Activated CD4-positive, alpha-beta memory T cell treated with anti-CD3 and anti-CD28 coated beads for 36 hours (primary cell): ENCODE measurements at places on chromosomes 7 and 10.

DNA sequence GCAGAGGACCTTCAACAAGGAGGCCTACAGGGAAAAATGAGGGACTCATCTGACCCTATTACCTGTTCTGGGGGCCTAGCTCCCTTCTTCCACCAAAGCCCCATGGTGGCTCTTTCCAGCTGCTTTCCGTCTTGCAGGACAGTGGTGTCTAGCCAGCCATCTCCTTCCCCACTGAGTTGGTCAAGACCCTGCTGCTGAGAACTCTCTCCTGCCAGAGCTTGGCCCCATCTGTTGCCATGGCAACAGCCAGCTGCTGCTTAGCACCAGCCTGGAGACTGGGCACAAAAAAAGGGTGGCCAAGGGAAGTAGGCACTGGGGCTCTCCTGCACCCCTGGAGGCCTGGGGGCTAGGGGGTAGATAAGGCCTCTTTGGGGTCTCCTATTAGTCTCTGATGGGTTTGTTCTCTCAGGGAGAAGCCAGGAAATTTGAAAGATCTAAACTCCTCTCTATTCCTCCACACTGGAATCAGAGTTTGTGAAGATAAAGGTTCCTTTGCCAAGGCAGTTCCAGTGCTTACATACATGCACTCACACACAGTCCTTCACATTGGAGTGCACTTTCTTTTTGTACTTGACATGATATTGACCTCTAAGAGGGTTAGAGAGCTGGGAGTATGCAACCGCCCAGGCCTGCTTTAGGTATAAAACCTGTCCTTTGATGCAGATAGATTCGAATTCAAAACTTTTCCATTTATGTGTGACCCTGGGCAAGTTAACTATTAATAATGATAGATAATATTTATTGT is 15.8 kb downstream of the TSPAN33 start:
- DNase-seq: no peak

DNA sequence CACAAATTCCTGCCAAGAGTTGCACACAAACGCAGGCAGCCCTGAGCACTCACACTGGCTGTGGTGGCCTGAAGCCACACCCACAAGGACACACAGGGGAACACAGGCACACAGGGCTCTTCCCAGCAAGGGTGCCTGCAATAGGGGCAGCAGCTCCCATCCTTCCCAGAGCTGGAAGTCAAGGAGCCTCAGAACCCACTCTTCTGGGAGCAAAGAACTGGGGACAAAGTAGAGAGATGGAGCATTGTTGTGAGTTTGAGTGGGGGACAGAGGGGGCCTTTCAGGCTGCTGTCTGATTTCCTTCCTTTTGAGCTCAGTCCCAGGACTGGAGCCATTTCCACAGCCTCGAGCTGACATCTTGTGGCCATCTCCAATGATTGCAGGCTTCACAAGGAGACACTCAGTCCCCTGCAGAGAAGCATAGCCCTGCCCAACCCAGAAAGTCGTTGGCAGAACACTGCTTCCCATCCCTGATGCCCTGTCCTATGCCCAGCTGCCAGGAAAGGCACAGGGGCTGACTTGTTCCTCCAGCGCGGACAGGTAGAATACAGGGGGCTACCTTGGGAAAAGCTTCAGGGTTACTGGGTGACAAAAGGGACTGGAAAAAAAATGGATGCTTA is 34.4 kb upstream of the SLF2 start:
- peak; percentile 60 for DNase-seq

- no peak for DNase-seq
Observed at GRCh38 chr7:31299336-31299735, 41.2 kb downstream of the NEUROD6 start.

DNA sequence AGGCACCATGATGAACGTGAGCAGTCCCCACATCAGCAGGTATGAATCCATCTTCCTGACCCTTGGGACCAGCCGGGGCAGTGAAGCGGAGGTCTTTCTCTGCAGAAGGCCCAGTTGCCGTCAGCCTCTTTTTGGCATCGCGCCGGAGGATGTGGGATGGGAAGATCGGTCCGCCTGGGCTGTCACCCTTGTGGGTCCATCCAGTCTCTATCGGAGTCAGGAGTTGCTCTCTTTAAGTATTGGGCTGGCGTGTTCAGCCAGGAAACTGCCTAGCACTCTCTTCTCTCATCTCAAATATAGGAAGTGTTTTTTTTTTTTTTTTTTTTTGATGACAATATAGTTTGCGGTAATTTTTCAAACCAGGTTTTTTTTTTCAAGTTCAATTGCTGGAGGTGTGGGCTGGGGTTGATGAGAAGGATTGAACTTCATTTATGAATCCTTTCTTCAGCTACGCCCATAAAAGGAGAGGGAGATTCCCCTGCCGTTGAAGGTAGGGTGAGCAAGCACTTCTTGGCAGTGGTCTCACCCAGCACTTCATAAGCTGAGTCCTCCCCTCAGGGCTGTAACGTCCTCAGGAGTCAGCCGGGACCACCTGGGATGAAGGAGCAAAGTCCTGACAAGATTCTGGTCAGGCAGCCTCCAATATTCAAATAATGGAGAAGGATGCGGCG is at the start of gene IL2RA:
Gene IL2RA (minus strand): TSS at position 267 of the 671 bp plus-strand sequence. CDS start 216 bp downstream, at position 51.
- peak; percentile 86 for DNase-seq

GRCh38 chr7:38178695-38179344 is 775 bp downstream of the STARD3NL start:
- DNase-seq: no peak

DNA sequence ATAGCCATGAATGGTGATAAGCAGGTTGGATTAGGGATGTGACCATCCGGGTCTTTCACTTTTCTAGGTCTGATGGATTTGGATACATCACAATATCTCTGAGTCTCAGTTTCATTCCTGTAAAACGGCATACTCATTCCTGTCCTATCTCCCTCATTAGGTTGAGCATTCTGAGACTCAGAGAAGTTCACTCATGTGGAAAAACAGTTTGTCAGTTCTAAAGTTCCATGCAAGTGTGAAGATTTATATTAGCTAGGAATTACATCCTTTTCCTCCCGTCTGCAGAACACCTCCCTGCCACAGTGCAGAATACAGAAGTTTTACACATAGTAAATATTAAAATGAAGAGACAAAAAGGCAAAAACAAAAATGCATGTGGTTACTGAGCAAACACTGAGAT is 94.2 kb upstream of the SLC25A13 start:
- no peak for DNase-seq

DNA sequence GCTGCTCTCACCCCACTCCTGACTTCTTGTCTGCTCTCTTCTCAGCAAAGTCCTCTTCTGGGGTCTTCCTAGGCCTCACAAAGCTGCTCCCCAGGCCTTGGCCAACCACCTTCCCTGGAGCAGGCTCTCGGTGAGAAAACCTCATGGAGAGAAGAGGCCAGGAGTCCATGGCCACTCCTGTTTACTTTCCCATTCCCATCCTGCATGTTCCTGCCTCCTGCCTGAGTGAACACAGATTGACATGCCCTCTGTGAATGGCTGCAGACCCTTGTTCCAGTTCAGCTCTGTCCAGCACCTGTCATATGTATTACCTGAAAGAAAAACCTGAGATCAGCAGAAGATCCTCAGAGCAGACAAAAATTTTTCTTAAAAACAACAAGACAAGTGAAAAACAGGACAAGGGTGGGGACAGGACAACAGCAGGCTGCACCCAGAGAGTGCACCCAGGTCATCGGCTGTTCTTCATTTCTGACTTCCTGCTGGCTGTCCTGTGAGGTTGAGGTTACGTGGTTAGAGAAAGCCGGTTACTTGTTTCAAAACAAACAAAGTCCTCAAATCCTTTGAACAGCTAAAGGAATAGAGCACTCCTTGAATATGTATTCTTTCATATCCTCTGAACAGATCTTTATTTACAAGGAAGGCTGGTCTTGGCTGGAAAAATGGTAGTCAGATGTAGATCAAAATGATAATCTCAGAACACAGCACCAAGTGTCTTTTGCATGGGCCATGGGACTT is 34.0 kb upstream of the DLD start:
- DNase-seq: peak; percentile 54

DNA sequence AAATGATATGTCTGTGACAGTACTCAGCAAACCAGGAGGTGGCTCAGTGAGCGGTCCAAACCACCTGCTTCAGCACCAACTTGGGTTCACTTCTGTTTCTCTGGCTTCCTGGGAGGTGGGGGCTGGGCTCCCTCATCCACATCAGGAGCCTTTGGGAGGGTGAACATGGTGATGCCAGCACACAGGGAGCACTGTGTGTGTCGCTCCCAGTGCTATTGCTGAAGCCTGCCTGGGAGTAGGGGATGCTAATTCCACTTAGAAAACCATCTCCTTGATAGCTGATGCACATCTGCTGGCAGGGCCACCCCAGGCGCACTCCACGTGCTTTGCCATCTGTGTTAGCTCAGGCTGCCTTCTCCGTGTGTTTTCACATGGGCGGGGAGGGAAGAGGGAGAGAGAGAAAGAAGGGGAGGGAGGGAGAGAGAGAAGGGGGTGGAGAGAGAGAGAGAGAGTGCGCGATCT is 58.0 kb downstream of the RAMP3 start:
- DNase-seq: no peak

GRCh38 chr10:103571656-103571975 is 78.1 kb downstream of the NEURL1 start:
- DNase-seq: no peak

GRCh38 chr7:130914554-130915294 is 180.7 kb upstream of the KLF14 start:
- peak; percentile 20 for DNase-seq

DNA sequence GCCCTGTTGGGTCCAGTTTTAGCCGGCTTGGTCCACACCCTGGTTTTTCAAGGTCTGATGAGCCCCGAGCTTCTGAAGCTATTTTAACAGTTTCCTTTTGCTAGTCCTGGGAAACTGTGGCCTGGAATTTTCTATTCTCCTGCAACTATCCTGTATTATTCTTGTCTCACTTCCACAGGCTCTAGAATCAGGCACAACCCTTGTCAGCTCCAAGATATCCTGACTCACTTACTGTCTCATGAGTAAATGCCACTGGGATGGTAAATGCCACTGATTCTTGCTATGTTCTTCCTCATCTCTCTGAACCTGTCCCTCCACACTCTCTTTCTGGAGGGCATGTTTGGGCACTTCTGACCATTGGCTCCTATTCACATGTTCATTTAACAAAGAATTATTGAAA is 611.5 kb upstream of the IGFBP3 start:
- DNase-seq: no peak

- DNase-seq: peak; percentile 36
Observed at GRCh38 chr7:5284304-5285281, 1.9 kb downstream of the SLC29A4 start.

- no peak for DNase-seq
Observed at GRCh38 chr10:3248526-3249306, 76.1 kb upstream of the PITRM1 start.

DNA sequence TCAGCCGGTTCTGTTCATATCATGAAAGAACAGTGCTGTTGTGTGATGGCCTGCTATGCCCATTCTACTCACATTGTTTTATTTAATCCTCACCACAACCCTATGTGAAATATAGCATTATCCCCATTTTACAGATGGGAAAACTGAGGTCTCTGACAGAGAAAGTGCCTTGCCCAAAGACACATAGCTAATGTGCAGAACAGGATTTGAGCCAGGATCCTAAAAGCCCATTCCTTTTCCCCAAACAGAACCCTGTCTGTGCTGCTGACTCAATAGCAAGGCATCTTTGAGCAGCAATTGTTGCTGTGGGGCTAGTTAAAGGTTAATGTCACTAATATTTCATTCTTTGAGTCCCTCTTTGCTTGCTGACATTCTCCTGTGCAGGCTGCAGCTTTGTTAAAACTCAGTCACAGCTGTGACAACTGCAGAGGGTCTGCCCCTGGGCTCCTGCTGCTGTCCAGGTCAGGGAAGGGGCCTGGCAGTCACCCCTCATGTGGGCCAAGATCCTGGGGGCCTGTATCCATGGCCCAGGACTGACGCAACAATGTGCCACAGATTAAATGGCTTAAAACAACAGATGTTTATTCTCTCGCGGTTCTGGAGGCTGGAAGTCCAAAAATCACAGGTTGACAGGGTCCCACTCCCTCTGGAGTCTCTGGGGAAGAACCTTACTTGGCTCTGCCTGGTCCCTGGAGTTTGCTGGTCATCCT is 40.4 kb downstream of the AFAP1L2 start:
- DNase-seq: no peak
